ENCODE measurements at places on chromosomes 7 and 10.

DNA sequence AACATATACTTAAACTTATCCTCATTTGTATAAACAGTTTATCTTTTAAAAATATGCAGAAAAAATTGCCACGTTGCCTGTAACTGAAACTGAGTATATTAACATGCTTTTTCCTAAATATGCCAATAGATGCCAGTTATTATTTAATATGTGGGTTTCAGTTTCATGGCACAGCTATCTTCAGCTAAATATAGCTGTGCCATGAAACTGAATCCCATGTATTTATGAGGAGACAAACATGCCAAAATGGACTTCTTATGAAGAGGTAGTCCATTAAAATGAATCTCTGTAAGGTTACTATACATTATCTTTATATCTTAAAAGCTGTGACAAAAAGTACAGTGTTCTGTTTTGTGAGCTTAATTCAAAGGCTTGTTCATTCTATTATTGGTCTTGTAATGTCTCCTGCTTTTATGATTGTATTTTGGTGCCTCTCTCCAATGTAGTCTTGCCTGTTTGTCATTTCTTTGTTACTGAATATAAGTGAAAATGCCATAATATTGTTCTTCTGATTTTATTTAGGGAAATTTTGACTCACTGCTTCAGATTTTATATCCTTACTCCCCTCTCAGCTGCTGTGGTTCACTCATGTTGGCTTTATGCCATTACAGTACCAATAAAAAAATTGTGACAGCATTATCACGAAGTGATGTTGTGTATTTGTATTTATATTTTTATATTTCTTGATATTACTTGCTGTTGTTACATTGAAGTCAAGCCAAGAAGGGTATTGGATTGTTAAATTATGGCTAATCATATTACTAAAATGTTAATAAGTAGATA is 34.3 kb upstream of the CACNA2D1 start:
- ATAC-seq = no peak

GRCh38 chr10:16231734-16232435 is 204.9 kb upstream of the PTER start:
- no peak for ATAC-seq

DNA sequence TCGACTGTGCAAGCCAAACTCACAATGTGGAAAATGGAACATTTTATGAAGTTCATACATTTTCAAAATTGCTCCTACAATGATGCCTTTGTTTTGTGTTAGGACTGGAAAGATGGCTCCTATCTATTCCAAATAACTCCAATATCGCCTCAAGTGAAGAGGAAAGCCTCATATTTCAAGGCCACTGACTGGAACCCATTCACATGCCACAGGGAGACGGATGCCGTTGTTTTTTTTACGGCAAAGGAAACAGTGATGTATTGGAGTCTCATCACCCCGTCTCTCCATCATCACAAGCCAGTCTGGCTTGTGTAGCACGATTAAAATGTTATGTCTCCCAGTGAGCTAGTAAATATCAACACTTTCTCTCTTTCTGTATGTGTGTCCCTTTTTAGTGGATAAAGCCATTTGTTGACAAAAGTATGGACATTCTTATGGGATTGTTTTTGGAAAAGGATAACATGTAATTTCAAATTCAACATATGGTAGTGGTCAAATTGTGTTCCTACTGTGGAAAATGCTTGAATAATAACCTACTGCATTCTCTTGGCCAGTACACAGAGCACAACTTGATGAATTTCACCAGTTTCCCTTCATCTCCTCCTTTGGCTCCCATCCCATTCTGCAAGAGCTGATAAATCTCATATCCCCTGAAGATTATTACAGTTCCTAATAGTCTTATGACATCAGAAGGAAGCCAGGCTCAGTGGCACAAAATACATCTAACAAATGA is 109.5 kb upstream of the PITRM1 start:
- no peak for ATAC-seq

GRCh38 chr7:38709123-38709522 is 78.0 kb upstream of the AMPH start:
- ATAC-seq = no peak

DNA sequence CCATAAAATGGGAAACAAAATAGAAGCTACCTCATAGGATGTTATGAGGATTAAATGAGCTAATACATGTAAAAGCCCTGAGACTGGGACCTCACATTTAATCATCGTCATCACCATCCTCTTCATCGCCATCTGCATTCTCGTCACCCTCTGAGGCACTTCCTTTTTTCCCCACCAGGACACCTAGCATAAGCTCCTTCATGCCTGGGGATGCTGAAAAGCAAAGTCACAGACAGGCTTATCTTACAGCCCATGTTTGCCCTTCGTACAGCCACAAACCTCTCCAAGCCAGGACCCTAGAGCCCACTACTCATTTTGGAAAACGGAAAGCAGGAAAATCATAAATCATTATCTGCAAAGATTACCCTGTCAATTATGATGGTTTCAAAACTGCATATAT is 249.6 kb downstream of the GPAM start:
- no peak for ATAC-seq

- ATAC-seq = peak; percentile 48
Measured at GRCh38 chr10:14757394-14757793, 17.3 kb downstream of the FAM107B start.
